ENCODE measurements at places on chromosomes 16 and 17.
A peak's percentile ranks its signal among the peaks of the same experiment; 100 is the strongest.

DNA sequence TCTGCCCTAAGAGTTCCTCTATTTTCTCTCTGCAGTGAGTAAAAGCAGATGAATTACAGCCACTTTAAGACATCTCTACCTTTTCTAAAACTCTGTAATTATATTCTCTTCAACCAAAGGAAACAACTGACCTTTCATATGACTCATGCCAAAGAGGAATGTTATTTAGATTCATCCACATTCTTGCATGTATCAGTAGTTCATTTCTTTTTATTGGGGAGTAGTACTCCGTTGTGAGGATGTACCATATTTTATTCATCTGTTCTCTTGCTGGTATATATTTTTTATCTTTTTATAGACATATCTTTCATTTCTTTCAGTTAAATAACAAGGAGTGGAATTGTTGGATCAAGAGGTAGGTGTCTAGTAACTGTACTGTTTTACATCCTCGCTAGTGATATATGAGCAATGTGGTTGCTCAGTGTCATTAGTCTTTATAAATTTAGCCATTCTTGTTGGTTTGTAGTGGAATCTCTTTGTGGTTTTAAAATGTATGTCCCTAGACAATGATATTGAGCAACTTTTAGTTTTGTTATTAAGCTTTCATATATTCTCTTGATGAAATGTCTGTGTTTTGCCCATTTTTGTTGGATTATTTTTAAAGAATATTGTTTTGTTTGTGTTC, 7.8 kb upstream of the MYH8 start:
- DNase-seq = no peak

DNA sequence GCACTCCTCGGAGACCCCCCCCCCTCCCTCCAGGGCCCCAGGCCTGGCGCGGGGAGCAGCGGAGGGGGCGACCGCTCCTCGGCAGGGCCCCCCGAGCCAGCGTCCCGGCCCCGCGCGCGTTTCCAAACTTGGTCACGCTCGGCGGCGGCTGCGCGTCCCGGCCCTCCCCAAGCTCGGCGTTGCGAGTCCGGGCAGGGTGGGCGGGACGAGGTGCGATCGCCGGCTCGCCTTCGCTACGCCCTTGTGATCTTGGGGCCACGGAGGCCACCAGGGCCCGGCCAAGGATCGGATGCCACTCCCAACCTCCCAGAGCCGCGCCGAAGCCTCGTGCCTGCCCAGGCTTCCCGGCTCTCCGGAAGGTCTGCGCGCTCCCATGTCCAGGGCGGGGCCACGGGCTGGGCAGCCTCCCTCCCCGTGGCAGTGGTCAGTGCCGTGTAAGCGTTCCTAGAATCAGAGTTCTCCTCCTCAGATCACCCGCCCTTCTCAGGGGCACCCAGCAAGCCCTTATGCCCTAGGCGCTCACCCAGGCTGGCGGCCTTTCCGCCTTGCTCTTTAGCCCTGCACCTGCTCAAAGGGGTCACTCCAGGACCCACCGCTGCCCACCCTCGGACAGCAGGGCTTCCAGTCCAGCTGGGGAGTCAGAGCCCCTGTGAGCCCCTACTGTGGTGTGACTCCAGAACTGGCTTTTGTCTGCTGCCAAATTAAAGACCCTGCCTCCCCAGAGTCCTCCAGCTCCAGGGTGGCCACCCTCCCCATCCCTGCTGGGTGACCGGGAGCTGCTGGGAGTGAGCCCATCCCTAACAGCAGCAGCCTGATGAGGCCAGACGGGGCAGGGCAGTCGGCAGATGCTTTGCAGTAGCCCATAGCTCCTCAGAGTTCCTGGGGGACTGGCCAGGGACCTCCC, 12.2 kb upstream of the MRPS23 start:
- peak; percentile 85 for DNase-seq

GRCh38 chr17:7039832-7040231, 4.0 kb downstream of the SLC16A13 start:
- no peak for DNase-seq

DNA sequence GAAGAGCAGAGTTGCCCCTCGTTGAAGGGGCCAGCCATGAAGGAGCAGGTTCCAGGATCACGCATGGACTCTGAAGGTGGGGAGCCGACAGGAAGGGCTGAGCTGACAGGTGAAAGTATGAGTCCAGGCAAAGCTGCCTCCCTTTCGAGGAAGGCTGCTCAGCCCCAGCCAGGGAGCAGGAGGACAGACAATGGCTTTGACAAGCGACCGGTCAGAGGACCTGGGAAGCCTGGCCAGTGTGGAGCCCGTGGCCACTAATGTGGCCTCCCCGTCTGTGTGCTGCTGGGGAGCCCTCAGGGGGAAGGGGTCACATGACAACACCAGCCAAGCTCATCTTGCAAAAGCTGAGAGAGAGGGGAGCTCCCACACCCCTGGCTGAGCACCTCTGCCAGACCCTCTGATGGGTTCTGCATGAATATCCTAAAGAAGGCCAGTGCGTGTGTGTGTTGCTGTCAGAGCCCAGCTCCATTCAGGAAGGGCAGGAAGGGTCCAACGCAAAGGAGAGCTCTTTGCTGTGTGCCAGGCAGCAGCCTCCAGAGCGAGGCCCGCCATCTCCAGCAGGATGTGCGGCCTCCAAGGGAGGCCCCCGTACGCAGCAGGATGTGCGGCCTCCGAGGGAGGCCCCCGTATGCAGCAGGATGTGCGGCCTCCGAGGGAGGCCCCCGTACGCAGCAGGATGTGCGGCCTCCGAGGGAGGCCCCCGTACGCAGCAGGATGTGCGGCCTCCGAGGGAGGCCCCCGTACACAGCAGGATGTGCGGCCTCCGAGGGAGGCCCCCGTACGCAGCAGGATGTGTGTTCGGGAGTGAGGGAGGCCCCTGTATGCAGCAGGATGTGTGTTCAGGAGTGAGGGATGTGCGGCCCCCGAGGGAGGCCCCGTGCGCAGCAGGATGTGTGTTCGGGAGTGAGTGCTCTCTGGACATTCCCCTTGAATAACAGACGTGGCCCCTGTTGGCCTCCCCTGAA, 102.1 kb upstream of the CHMP6 start:
- DNase-seq = no peak

DNA sequence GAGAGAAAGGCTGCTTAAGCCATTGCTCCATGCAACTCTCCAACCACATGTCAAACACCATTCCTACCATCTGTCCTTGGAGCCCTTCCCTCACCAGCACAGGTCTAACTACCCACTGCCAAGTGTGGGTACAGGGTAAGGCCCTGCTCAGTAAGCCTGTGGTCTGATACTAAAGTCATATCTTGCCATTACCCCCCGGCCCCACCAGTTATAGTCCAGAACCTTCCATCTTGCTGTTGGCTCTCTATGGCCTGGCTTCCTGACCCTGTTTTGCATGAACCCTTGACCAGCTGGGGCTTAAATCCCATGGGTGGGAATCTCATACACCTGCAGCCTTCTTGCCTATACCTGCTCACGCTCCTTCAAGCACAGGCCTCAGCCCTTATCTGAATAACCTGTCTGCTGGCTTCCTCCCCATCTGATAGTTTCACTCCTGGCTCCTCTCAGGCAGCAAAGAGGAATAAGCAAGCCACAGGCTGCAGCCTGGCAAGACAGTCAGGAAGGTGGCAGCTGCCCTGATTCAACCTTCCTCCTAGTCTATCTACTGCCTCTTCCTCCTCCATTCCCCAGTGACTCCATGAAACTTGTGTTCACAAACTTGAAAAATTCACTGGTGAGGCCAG, 64.1 kb downstream of the ZFHX3 start:
- no peak for DNase-seq

DNA sequence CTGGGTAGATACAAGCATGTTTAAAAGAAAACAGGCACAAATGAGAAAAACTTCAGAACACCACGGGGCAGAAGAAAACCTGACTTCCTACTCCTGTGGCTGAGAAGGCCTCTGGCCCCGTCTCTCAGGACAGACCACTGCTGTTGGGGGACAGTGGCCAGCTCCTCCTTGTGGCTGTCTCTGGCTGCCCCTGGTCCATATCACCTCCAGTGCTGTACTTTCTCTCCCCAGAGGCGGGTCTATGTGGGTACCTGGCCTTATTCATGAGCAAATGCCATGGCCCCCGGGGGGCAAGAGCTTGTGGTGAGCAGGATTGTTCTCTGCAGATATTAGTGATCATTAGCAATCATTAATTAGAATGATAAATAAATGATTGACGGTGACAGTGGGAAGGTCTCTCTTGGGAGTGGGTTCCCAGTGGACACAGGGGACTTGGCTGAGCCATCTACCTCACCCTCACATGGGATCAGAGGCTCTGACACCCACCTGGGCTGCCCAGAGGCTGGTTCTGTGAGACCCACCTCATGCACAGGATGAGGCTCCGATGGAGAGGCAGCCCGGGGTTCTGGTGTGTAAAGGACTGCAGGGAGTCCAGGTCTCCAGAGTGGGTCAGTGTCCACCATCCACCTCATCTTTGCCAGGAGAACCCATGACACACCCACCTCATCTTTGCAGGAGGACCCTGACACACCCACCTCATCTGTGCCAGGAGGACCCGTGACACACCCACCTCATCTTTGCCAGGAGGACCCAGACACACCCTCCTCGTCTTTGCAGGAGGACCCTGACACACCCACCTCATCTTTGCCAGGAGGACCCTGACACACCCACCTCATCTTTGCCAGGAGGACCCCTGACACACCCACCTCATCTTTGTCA, 30.6 kb upstream of the CBFA2T3 start:
- DNase-seq = no peak

DNA sequence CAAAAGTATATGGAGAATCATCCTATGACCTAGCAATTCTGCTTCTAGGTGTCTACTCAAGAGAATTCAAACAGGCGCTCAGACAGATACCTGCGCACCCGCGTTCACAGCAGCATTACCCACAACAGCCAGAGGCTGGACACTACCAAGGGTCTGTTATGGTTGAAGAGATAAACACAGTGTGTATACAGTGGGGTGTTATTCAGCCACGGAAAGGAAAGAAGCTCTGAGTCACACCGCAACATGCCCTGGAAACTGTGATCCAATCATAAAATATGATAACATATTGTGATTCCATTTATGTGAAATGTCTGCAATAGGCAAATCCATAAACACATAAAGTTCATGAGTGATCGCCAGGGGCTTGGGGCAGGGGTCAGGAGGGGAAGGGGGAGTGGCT, 18.0 kb upstream of the JPH3 start:
- DNase-seq = no peak

DNA sequence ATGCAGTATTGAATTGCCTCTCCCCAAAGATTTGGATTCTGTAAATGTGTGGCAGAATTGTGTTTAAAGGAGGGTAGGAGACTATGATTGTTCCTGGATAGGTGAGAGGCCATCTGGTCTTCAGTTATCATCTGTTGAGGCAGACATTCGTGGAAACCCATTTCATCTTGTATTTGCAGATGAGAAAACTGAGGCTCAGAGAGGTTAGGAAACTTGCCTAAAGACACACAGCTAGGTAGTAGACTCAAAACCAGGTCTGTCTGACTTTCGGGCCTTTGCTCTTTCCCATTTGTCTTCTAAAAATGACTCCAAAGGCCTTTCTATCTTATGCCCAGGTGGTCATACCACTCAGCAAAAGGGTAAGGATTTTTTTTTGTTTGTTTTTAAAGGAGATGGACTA, 210.3 kb downstream of the SHISA9 start:
- no peak for DNase-seq

- DNase-seq = no peak
Observed at GRCh38 chr16:57539072-57539796, 2.9 kb upstream of the CCDC102A start.

GRCh38 chr16:21274172-21274726, 3.8 kb downstream of the CRYM start:
- DNase-seq = no peak

- DNase-seq = peak; percentile 84
Observed at GRCh38 chr17:7323731-7324437, 5.3 kb downstream of the NEURL4 start.
